ENCODE measurements at places on chromosomes 11 and 22.

DNA sequence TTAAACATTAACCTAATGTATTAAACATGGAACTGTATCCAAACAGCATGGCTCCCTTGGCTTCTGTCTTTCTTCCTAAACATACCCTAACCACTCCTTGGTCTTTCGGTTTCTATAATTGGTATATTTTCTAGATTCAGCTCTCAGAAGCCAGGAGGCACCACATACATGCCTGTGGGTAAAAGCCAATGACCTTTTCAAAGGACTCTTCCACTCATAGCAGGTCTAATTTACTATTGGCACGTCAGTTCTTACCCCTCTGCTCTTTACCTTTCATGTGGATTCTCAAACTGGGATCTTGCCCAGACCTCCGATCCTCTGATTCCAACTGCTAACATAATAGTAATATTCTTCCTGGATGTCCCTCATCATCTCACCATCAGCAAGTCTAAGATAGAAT, 835.1 kb downstream of the NTM start:
- DNase-seq, result no peak

DNA sequence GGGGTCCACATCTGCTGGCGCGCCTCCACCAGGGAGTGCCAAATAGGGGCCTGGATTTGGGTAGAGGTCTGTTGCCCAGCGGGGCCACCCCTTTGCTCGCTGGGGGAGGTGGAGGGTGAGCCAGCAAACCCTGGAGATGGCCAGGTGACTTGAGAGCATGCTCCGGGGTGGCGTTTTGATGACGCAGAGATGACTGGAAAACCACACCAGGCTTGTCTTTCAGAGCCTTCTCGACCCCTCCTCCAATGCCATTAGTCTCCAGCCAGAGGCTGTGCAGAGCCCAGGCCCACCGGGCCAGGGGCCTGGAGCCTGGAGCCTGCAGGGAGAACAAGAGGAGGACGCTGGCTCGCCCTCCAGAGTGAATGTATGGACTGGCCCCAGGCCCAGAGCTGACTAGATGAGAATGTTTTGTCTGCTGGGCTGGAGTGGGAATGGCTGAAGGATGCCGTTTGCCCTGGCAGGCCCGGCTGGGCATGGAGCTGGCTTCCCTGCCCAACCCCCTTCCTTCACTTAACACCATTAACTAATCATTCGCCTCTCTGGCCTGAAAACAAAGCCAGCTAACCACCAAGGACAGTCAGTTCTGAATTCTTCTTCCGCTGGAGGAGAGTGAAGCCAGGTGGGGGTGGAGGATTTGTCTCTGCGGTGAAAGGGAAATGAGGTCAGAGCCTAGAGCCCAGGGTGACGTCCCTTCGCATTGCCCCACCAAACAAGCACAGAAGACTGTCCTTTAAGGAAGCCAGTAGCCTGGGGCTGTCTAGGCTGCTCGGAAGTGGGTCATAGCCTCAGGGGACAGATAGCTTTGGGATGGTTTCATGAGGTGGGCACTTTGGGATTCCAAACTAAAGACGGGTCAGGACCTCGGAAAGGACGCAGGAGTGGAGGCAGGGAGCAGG, 1.6 kb upstream of the MCAM start:
- peak; percentile 42 for DNase-seq

DNA sequence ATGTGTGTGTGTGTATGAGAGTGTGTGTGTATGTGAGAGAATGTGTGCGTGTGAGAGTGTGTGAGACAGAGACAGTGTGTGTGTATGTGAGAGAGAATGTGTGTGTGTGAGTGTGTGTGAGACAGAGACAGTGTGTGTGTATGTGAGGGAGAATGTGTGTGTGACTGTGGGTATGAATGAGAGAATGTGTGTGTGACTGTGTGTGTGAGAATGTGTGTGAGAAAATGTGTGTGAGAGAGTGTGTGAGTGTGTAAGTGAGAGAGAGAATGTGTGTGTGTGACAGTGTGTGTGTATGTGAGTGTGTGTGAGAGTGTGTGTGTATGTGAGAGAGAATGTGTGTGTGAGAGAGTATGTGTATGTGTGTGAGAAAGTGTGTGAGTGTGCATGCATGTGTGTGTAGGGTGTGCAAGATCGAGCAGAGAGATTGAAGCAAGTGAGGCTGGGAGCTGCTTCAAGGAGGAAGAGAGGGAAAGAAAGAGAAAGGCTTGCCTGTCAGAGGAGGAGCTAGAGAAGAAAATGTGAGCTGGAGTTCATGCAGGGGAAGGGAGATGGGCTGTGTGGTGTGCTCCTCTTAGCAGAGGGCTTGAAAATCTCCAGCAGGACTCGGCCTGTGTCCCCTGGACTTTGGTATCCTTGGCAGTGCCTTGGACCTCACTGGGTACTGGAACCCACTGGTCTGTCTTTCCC, 27.7 kb upstream of the TP53I11 start:
- no peak for DNase-seq

- DNase-seq, result no peak
Observed at GRCh38 chr11:73152086-73152853, 10.2 kb upstream of the FCHSD2 start.

GRCh38 chr22:47355388-47355725, 592.9 kb downstream of the TBC1D22A start:
- DNase-seq, result no peak

DNA sequence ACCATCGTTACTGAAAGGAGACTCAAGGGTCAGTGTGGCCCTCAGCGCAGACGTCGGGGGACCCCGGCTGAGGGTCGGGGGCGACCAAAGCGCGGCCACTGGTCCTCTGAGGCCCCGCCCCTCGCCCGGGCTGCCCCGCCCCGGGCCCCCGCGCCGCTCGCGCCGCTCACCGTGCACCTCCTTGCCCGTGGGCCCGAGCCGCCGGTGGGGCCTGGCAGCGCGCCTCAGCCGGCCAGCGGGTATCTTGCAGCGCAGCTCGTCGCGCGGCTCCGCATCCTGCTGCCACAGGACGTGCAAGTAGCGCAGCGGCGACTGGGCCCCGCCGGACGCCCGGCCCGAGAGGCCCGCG, 419 bp downstream of the ANKRD54 start:
- no peak for DNase-seq

DNA sequence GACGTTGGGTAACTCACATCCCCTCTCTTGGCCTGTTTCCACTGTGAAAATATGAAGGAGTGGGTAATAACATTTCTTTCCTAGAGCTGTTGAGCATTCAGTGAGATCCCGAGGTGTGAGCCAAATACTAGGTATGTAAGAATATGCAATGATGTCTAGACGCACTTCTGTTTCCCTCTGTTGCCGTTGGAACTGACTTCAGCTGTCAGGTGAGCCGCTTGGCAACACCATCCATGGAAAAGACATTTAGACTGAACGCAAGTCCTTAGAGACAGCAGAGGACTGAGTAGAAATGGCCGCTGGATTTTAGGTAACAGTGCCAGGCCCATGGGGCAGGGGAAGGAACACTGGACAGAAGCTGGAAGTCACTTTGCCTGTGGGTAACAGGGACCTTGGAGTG, 29.5 kb upstream of the SHANK2 start:
- no peak for DNase-seq

DNA sequence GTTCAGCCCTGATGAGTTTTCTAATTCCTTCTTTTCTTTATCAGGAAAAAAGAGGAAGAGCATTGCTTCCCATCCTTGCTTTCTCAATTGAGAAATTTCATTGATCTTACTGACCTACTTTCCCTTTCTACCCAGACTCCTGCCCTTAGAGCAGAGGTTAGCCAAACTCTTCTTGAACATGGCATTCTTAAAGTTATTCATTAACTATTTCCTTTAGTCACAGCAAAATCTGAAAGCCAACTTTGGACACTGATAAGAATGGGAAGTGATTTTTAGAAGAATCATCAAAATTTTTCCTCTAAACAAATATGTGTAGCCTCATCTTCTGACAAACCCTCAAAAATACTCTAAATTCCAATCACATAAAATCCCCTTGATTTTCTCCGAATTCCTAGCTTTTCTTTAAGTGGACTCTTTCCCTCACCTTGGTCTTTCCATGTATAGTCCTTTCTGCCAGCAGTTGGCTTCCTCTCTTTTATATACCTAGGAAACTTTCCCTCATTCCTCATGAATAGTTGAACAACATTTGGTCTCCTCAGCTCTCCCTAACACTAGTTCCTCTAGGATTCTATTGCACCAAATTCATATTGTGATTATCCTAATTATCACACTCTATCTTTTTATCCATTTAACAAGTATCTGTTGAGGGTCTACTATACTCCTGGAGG, 566.7 kb upstream of the CCDC90B start:
- no peak for DNase-seq

GRCh38 chr11:82176365-82176764, 557.3 kb downstream of the FAM181B start:
- no peak for DNase-seq

GRCh38 chr11:69310934-69311766, 17.2 kb downstream of the MYEOV start:
- no peak for DNase-seq

GRCh38 chr11:48011798-48012391, 31.5 kb downstream of the PTPRJ start:
- DNase-seq, result no peak

- no peak for DNase-seq
Observed at GRCh38 chr11:35349897-35350296, 69.5 kb downstream of the SLC1A2 start.
